RPMI8226 (cell line): ENCODE measurements at places on chromosomes 3 and 15.

- no peak for DNase-seq
These were observed 610.9 kb downstream of the AGBL1 start for GRCh38 chr15:86690566-86690965.

DNA sequence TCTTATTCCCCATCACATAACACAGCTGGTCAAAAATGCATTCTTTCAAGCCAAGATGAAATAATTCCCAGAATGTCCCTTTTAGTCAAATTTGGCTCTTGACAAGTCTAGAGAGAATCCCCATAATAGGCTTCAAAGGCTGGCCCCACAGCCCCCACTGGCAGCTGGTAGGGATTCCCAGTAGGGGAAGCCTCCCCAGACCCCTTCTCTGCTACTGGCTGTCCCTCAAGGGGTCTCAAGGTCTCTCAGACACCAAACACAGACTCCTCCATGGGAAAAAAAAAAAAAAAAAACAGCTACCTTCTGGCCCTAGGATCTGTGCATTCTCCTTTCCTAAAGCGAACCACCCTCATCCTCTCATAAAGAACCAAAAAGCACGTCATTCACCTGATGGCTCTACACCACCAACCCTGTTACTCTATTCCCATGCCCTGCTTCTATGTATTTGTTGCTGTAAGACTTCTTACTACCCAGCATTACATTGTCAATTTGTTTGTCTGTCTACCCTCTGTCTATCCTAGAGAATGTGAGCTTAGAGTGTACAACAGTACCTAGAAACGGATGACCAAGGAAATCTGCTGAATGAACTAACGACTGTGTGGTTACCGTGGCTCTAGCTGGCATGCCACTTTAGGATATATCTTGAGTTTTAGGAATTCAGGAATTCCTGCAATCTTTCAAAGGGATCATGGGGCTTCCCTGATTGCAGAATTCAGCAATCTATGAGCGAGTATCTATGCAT lies 164.1 kb upstream of the NSMCE3 start:
- DNase-seq = no peak

DNA sequence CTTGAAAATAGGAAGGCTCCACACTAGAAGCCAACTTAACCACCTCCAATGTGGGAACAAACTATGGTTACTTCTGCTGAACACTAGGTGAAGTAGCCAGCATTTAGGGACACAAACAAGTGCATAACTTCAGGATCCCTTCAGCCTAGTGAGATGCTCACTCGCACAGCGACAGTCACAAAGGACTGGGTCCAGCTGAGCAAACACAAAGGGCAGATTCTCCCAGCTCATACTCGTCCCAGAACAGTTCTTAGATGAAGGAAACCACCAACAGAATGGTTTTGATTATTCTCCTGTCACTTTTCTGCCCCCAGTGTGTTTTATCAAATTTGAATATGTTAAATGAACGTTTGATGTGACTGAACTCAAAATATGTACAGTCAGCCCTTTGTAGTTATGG lies 201.6 kb downstream of the KCNAB1 start:
- no peak for DNase-seq

GRCh38 chr3:12562451-12562850 lies 5.6 kb downstream of the MKRN2 start:
- DNase-seq = no peak

DNA sequence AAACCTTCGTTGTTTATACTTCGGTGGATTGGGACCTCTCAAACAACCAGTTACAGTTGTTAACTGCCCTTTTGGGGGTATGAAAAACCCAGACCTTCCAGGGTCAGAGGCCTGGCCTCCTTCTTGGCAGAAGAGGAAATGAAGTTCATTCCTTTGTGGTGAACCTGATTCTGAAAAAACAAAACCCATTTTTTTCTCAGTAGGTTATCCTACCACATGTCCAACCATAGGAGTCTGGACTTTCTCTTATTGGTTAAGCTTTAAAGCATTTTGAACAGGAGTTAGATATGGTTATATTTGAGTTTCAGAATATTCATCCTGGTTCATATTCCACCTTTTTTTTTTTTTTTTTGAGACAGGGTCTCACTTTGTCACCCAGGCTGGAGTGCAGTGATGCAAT lies 7.2 kb upstream of the LACTB start:
- DNase-seq = no peak

DNA sequence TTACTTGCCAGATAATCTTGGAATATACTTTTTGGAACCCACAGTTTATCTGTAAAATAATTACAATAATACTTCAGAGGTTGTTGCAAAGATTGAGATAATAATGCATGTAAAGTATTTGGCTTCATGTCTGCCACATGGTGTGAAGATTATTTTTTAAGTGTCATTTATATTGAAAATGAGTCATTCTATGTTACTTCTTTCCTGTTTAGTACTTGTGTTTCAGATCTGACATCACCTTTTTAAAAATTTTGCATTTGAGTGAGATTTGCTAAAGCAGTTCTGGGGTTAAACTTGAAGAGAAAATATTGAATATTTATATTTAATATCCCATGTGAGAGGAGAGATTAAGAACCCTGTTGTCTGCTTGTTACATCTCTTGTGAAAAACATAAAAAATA lies 31.2 kb downstream of the IQGAP1 start:
- DNase-seq = no peak

DNA sequence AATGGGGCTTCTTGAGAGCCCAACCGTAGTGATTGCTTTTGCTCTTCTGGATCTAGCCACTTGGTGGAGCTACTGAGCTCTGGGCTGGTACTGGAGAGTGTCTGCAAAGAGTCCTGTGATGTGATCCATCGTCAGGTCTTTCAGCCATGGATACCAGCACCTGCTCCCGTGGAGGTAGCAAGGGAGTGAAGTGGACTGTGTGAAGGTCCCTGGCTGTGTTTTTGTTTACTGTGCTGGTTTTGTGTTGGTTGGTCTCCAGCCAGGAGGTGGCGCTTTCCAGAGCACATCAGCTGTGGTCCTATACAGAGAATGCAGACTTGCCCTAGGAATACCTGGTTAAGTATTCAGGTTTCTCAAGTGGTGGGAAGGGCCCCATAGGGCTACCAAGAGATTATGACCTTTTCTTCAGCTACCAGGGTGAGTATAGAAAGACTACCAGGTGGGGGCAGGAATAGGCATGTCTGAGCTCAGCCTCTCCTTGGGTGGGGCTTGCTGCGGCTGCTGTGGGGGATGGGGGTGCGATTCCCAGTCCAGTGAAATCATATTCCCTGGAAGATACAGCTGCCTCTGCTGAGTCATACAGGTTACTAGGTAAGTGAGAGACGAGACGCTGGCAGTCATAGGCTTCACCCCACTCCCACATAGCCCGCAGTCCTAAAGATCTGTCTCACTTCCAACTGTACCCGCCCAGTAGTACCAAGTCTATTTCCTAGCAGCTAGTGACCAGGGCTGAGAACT lies 733.7 kb downstream of the ZNF385D start:
- no peak for DNase-seq

DNA sequence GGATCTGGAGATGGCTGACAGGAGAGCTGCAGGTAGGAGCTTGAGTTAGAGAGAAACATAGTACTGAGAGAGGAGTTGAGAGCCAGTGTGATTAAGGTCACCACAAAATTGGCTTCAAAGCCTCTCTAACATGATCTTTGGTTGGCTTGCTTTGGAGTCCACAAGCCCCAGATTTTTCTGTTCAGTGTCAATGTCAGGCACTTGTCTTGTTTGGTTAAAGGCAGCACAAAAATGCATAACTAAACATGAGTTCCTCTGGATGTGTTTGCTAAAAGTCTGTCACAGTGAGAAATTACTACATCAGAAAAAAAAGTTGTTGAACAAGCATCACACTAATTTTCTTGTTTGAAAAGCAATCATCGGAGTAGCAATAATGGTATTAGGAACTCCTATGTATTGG lies 440.5 kb downstream of the NTRK3 start:
- no peak for DNase-seq

GRCh38 chr3:40453933-40454332 lies 3.2 kb upstream of the RPL14 start:
- no peak for DNase-seq

GRCh38 chr3:10632125-10632524 lies 126.7 kb upstream of the ATP2B2 start:
- DNase-seq = no peak

- no peak for DNase-seq
These were observed 36.3 kb downstream of the SLITRK3 start for GRCh38 chr3:165159760-165160421.

DNA sequence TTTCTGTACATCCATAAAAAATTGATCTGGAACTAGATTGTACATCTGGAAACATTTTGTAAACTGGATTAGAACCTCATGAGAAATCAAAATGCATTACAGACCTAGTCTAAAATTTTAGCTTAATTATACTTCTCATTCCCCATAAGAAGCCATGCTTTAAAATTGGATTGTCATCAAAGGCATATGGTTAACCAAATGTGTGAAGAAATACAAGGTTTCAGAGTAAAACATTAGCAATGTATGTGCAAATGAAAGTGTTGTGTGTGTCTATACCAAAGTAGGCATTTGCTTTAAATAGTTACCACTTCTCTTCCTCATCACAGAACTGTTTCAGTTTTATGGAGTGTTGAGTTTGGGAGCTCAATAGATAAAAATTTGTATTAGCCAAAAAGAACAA lies 968.7 kb downstream of the EPHA3 start:
- no peak for DNase-seq

DNA sequence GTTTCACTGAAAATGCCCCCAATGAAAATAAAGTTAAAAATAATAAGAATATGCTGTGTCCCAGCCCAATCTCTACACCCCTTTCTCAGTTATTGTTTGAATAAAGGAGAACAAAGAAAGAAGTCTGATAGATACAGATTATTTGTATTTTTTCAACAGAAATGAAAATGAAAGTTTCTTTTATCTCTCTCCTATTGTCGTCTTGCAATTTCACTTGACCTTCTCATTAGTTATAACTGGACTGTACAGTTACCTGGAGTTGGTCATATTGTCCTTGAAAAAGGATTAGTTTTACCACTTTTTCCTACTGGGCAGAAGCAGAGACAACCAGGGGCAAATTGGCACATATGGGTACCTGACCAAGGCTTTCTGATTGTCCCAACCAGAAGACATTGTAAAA lies 440.0 kb downstream of the PDCD6IP start:
- no peak for DNase-seq

GRCh38 chr3:34198309-34198708 lies 399.9 kb downstream of the PDCD6IP start:
- DNase-seq = no peak

GRCh38 chr3:66411961-66412887 lies 88.6 kb downstream of the LRIG1 start:
- DNase-seq = no peak

DNA sequence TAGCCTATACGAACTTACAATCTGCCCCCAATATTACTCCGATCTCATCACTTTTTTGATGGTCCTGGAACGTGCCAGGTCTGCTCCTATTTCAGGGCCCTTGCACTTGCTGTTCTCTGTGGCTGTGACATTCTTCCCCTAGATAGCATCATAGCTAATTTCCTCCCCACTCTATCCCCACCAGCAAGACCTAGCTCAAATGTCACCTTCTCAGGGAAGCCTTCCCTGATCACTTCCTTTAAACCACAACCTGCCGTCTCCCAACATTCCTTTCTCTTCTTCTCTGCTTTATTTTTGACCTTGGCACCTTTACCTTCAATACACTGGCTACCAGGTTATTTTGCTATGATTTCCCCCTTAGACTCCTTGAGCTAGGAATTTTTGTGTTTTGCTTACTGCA lies 5.3 kb upstream of the SMAD6 start:
- no peak for DNase-seq

- DNase-seq = no peak
These were observed 64.0 kb upstream of the CDAN1 start for GRCh38 chr15:42800731-42801474.

- no peak for DNase-seq
These were observed 441.7 kb downstream of the EPHA6 start for GRCh38 chr3:97256060-97256459.

DNA sequence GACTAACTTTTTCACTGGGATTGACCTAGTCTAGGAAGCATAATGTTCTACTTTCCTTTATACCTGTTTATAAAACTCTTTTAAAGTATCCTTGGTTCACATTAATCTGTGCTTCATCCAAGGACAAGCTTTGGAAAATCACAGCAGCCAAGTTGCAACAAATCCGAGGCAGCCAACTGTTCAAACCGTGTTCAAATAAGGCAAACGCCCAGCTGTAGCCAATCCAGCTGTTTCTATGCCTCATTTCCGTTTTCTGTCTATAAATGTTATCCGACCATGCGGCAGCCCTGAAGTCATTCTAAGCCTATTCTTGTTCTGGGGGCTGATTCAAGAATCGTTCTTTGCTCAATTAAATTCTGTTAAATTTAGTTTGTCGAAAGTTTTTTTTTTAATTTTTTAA lies 78.3 kb downstream of the FMN1 start:
- no peak for DNase-seq

- no peak for DNase-seq
These were observed 597.9 kb downstream of the IGSF11 start for GRCh38 chr3:118436697-118437262.

DNA sequence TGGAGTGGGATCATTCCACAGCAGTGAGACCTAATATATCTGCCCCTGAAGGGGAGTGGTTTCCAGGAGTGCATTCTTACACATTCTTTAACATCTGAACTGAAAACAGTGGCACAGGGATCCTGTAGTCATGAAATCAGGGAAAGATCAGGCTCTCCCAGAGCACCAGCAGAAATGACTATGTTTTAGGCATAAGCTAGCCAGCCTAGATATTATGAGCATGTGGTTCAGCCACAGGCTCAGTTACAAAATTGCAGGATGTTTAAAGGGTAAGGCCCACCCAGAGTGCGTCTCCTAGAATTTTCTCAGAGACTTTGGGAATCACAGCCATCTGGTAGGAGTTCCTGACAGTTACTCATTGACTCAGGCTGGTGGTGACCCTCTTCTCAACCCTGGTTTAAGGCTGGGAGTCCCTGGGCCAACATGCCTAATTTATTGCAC lies 20.9 kb downstream of the FSTL1 start:
- DNase-seq = no peak

DNA sequence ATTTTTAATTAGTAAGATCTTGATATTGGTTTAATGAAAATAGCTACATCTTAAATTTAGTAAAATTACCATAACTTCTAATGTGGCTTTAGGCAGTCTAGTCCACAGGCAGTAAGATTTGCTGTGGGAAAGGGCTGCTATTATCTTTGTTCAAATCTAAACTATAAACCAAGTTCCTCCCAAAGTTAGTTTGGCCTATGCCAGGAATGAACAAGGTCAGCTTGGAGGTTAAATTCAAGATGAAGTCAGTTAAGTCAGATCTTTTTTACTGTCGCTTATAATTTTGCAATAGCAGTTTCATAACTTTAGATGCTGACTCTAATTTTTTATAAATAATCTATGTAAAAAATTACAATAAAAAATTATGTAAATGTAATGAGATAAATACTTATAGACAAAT lies 1016.9 kb upstream of the ALCAM start:
- DNase-seq = no peak
